AG04450 (cell line): ENCODE measurements at places on chromosomes 7 and 10.

GRCh38 chr10:110093722-110094121 is 85.9 kb downstream of the ADD3 start:
- no peak for DNase-seq

- no peak for DNase-seq
Measured at GRCh38 chr10:44457259-44457658, 72.4 kb upstream of the CXCL12 start.

DNA sequence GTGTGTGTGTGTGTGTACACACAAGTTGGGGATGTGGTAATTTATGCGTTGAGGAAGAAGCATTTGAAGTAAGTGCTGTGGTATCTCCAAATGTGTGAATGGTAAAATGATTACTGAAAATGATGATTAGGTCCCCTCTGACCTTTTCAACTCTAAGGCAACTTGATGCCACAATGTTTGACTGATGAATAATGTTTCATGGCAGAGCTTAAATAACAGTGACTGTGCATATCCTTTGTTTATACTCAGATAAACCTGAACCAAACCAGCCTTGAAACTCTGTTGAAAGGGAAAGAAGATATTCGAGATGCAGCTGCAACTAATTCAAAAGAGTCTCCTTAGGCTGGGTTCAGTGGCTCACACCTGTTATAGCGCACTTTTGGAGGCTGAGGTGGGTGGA is 64.8 kb upstream of the YAE1 start:
- no peak for DNase-seq

DNA sequence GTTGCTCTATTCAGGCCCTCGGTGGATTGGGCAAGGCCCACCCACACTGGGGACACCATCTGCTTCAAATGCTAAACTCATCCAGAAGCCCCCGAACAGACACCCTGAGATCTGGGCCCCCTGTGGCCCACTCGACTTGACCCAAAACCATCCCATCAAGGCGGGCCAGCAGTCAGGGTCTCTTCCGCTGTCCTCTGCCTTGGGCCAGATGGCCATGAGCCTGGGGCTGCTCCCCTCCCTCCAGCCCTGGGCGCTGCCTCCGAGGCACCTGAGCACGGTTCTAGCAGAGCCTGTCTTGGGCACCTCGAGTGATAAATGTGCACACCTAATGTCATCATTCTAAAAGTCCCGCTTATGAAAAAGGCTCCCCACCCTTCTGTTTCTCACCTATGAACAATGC is 449.4 kb downstream of the TCERG1L start:
- no peak for DNase-seq

DNA sequence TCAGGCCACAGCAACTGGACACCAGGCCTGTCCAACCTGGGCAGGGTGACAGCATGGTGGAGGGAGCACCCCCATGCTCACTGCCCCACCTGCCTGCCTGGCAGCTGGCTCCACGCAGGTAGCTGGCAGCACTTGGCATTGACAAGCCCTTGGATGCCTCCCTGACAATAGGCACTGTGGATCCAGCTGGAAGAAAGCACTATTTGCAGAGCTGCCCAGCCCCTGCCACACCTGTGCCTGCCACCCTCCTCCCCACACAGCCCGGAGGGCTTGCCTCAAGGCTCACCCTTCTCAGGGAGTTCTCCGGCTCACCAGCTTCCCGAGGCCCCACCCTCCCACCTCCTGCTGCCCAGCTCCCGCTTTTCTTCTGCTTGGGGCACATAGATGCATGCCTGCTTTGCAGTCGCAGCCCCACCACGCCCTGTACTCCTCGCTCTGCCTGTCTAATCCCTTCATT is 160.1 kb downstream of the NEURL1 start:
- no peak for DNase-seq

DNA sequence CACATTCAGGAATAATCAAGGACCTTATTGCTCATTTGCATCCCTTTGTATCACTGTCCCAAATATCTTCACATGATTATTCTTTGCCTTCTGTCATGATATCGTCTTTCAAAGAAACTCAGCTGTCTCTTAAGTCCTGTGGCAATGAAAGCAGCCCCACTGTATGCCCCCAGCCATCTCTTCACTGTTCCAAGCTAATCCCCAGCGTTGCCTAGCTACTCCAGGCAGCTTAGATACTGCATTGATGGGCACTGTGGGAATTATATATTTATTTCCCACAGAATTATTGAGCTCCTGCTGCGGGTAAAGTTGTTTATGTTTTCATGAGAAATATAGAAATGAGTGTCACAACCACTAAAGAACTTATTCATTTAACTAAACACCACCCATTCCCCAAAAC is 38.8 kb downstream of the SND1 start:
- no peak for DNase-seq

- no peak for DNase-seq
Measured at GRCh38 chr10:32357056-32357735, 10.2 kb upstream of the EPC1 start.

DNA sequence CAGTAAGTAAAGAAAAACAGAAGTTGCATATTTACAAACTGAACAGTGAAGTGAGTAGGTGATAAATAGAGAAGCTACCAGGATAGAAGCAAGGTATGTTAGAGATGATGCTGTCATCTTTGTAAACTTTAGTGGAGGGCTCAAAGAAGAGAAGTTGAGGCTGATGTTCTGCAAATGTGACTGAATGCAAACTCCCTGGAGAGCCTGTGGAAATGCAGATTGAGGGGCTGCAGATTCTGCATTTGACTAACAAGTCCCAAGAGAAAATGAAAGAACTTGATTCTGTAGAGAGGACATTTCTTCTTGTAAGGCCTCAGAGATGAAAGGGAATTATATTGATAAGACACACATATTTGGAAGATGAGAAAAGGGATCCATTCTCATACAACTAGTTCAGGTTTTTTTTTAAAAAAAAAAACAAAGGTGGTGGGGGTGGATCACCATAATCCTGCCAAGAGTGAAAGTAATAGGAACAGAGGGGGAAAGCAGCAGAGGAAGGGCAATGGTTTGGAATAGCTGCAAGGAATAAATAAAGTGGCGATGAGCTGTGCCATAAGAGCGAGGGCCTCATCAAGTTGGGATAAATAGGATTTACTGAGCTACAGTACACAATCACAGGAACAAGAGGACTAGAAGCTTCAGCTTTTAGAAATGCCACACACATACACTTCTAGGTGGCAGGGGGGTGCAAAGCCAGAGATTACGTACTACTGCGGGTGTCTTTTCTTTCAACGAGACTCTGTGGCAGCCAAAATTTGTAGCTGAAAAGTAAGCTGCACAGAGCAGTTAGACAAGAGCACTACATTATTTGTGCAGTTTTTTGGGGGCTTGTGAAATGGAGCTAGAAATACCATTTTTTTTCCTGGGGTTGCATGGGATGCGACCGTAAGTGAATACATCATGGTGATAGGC is 778.5 kb downstream of the NRG3 start:
- DNase-seq, result no peak

DNA sequence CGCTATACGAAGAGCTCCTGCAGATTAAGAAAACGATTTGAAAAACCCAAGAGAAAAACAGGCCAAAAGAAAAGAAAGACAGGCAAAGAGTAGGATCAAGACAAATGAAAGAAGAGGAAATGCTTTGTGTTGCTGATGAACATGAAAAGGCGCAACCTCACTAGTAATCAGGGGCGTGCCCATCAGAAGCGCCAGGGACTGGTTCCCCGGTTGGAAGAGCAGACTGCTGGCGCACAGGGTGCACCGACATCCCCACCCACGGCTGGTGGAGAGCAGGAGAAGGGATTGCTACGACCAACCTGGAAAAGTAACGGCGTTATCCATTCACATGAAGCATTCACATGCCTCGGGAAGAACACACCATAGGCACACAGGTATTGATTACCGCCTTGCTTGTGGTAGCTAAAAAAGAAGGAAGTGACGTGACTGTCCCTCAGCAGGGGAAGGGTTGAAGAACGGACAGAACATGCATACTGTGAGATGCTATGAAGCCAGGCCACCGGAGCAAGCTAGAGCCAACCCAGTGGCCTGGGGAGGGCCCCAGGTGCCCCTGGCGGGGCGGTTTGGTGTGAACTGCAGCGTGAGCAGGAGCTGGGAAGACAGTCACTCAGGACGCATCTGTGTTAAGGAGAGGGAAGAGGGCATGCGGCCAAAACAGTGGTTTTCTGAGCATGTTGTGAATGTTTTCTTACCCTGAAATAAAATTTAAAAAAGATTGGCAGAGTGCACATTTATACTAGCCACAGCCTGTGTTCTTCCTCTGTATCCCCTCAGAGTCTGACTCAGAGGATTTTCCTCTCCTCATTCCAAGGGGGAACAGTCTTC is 18.3 kb downstream of the AGAP3 start:
- DNase-seq, result no peak

DNA sequence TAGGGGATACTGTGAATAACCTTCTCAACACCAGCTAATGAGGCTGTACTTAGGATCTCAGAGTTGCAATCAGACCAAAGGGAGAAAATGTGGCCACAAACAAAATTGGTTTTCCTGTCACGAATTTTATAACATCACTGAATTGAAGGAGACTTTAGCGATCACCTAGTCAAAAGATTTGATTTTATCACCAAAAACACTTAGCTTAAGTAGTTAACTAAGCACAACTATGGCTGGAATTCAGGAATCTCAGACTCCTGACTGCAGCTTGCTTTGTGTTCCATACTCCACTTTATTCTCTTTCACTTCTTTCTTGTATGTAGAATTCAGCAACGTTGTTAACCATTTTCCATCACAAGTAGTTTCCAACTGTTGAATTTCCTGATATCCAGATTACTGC is 152.0 kb downstream of the SLC16A9 start:
- DNase-seq, result no peak

DNA sequence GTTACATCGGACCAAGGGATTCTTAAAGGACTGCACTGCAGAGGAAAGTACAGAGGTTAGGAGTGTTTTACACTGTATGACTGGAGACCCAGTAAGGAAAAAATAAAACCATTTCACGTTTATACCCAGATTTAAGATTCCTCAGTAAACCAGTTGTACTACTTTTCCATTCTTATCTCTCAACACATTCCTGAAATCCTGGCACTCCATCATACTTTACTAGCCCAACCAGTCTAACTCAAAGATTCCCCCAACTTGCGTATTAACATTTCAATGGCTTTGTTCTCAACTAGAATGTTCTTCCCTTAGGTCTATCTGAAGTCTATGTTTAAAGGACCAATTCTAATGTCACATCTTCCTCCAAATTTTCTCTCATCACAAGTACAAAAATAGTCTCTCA is 8.0 kb downstream of the CCDC186 start:
- no peak for DNase-seq

GRCh38 chr7:17369691-17370426 is 71.4 kb downstream of the AHR start:
- peak; percentile 83 for DNase-seq

DNA sequence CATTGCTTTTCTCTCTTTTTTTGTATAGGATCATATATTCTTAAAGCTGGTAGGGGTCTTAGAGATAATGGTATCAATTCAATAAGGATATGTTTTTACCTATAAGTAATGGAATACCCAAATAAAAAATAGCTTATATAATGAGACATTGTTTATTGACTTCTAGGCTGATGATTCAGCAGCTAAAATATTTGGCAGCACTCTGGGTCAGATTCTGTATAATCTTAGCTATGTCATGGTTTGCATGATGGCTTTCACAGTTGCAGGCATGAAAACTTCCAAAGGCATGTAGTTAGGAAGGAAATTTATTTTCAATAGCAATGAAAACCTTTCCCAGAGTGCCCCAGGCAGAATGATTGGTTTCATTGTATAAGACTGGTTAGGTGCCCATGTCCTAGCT is 32.1 kb upstream of the A1CF start:
- peak; percentile 15 for DNase-seq

GRCh38 chr10:93095225-93095624 is 21.5 kb downstream of the CYP26A1 start:
- no peak for DNase-seq
